ENCODE measurements at places on chromosomes 11 and 22. TPM values are rescaled to one million over a fixed set of nuclear protein-coding genes. Genes with fewer than 3 reads are reported as not detected.

SCN3B gene
- total RNA-seq: under 0.01 TPM

MS4A6A gene
- not detected for total RNA-seq

MAPK8IP2 gene
- total RNA-seq: 0.39 TPM

FBLN1 gene
- 199 TPM for total RNA-seq

SLC29A2 gene
- 0.37 TPM for total RNA-seq

PIH1D2 gene
- 2.2 TPM for total RNA-seq

MYRF gene
- 0.20 TPM for total RNA-seq

SAA4 gene
- not detected for total RNA-seq

ELFN2 gene
- total RNA-seq: 0.59 TPM

ACTN3 gene
- under 0.01 TPM for total RNA-seq

CASP5 gene
- total RNA-seq: not detected

DUSP8 gene
- 0.20 TPM for total RNA-seq

CARD16 gene
- total RNA-seq: 2.2 TPM

CHRM1 gene
- not detected for total RNA-seq

LMO2 gene
- under 0.01 TPM for total RNA-seq

MS4A3 gene
- total RNA-seq: not detected

MCAM gene
- 0.73 TPM for total RNA-seq

LGALS12 gene
- total RNA-seq: 0.20 TPM

DDTL gene
- total RNA-seq: 3.7 TPM

TSSK2 gene
- total RNA-seq: not detected

CARNS1 gene
- total RNA-seq: under 0.01 TPM

HBE1 gene
- not detected for total RNA-seq

AP1B1 gene
- total RNA-seq: 68.8 TPM

THRSP gene
- not detected for total RNA-seq

KRTAP5-2 gene
- total RNA-seq: not detected

KRTAP5-10 gene
- not detected for total RNA-seq

LRRC51 gene
- total RNA-seq: 5.9 TPM

A4GALT gene
- total RNA-seq: 41.2 TPM

SIK2 gene
- 9.9 TPM for total RNA-seq

KDM4F gene
- not detected for total RNA-seq

SULT4A1 gene
- not detected for total RNA-seq

HMOX1 gene
- 184 TPM for total RNA-seq

ZNF280A gene
- 0.20 TPM for total RNA-seq

CSF2RB gene
- total RNA-seq: not detected

PARVG gene
- 0.20 TPM for total RNA-seq

PKDREJ gene
- not detected for total RNA-seq

PRG2 gene
- total RNA-seq: not detected

GAB4 gene
- not detected for total RNA-seq

ADAMTS8 gene
- total RNA-seq: 5.3 TPM

PNPLA5 gene
- not detected for total RNA-seq

OR51E2 gene
- total RNA-seq: not detected

C22orf15 gene
- not detected for total RNA-seq

NCF4 gene
- not detected for total RNA-seq

CHRM4 gene
- not detected for total RNA-seq

DDX25 gene
- not detected for total RNA-seq

OR8G1 gene
- total RNA-seq: not detected

CD6 gene
- not detected for total RNA-seq

TMEM86A gene
- total RNA-seq: 0.78 TPM

TTC36 gene
- 0.20 TPM for total RNA-seq

CASP4 gene
- total RNA-seq: 118 TPM

TUBA8 gene
- total RNA-seq: 0.39 TPM

NNMT gene
- 193 TPM for total RNA-seq

ABCC8 gene
- not detected for total RNA-seq

OR6T1 gene
- not detected for total RNA-seq

RNF141 gene
- total RNA-seq: 21.5 TPM

MS4A10 gene
- not detected for total RNA-seq

MMP13 gene
- not detected for total RNA-seq

CRYBA4 gene
- not detected for total RNA-seq

GGTLC3 gene
- not detected for total RNA-seq
